ENCODE measurements at places on chromosomes 3 and 15. TPM values are rescaled to one million over a fixed set of nuclear protein-coding genes. Genes with fewer than 3 reads are reported as not detected.

DNA sequence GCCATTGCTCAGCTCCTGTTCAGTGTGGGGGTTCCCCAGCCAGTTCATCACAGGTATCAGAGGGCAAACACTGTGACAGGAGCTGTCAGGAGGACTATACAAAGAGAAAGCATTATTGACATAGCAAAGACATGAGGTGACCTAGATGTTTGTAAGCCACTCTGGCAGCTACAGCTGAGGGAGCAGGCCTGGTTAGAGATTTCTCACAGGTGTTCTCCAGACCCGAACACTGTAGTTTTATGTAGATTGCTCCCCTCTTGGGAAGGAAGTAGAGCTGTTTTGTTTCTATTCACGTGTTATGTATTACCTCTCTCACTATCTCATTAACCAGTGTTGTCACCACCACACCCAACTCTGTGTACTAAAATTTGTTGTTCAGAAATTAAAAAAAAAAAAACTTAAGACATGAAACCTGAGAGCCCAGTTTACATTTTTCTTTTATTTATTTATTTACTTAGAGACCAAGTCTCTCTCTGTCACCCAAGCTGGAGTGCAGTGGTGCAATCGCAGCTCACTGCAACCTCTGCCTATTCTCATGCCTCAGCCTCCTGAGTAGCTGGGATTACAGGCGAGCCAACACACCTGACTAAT lies 123.7 kb downstream of the RBPMS2 start:
- DNase-seq, result no peak

- peak; percentile 38 for DNase-seq
Observed at GRCh38 chr15:57923750-57924149, 141.8 kb downstream of the ALDH1A2 start.

Gene BNC1
- polyA plus RNA-seq, result 0.07 TPM

Gene MCCC1
- polyA plus RNA-seq, result 28.9 TPM

DNA sequence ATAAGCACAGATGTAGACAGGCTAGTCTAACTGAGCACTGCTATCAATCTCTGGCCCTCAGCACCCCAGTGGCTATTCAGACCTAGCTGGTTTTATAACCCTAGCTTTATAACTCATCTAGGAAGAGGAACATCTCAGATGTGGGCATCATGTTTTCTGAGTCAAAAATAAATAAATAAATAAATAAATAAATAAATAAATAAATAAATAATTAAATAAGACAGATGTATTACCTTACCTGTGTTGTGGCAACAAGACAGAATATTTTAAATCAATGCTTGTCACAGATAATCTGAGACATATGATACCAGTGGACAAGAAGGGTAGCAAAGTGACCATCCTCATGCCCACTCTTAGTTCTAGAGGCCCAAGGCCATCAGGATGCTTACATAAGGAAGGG lies 52.2 kb downstream of the EFHB start:
- DNase-seq, result no peak

- DNase-seq, result no peak
Observed at GRCh38 chr3:172630316-172630715, 80.6 kb downstream of the NCEH1 start.

Gene TGM5
- polyA plus RNA-seq, result 0.10 TPM

- no peak for DNase-seq
Observed at GRCh38 chr3:35739181-35739809, 100.0 kb downstream of the ARPP21 start.

- peak; percentile 44 for DNase-seq
Observed at GRCh38 chr3:192409201-192409837, 318.0 kb downstream of the FGF12 start.

DNA sequence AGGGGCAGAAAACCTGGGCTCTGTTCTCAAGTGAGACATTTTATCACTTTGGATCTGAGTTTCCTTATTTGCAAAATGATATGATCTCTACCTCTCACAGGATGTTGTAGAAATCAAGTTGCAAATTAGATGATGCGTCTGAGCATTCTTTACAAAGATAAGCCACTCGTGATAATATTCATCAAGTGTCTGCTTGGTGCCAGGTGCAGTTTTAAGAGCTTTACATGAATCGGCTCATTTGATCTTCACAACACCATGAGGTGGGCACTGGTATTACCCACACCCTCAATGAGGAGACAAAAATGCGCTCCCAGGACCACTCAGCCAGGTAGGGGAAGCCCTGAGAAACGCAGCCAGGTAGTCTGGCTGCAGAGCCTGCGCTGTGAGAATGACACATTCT lies 59.1 kb upstream of the CA12 start:
- DNase-seq, result no peak

GRCh38 chr3:107578091-107578490 lies 55.3 kb downstream of the BBX start:
- no peak for DNase-seq

- DNase-seq, result no peak
Observed at GRCh38 chr3:4850928-4851265, 128.3 kb upstream of the BHLHE40 start.

GRCh38 chr3:179961703-179962078 lies 75.0 kb downstream of the PEX5L start:
- DNase-seq, result no peak

Measured in heart right ventricle (tissue), 16 donors.